ENCODE measurements at places on chromosomes 6 and 20.

DNA sequence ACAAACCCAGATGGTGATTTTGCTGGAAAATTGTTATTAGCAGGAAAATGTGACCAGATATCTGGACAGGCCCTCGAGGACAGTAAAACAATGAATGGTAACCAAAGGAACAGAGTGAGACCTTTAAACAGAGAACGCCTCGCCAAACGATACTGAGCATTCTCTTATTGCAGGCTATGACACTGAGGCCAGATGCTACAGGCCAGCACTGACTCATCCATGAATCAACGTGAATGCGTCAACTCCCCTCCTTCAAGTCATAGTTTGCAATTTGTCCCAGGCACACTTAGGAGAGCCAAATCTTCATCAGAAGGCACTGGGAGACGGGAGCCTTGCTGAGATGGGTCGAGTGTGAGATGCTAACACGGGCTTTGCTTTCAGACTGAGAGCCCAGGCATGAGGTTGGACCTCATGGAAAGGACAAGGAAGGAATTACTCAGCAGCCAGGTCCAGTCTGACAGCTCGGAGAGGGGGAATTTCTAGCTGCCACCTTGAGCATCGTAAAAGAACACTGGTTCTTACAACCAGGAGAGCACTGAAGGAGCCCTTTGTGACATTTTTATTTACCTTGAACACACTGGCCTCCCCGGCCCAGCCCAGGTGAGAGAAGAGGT, 60.7 kb downstream of the BMP7 start:
- peak; percentile 43 for DNase-seq

- no peak for DNase-seq
Measured at GRCh38 chr6:75863001-75863400, 114.0 kb downstream of the MYO6 start.

GRCh38 chr20:3123542-3123941, 36.1 kb downstream of the FASTKD5 start:
- DNase-seq, result no peak

DNA sequence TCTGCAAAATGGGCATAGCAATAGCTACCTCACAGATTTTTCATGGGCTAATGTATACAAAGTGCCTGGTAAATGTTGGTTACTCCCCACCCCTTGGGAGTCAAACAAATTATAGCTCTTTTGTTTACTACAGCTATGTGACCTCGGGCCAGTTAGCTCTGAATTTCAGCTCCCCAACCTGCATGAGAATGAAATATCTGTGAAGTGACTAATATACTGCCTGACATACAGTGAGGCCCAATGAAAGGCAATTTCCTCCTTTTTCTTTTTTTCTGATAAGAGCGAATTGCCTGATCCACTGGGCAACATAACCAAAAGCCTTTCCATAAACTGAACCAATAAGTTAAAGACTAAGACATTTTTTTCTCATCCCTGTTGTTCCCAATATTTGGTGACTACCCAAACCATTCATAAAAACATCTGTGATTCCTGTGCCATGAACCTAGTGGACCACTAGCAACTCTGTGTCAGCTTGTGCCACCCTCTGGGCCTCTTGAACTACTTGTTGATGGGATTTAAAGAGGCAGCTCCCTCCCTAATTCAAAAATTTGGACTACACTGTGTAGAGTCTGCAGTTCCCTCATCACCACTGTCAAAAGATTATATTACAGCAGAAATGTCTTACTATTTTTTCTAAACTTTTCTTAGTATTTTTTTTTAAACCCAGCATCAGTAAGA, 91.9 kb upstream of the TMEM30A start:
- peak; percentile 41 for DNase-seq

- no peak for DNase-seq
Measured at GRCh38 chr6:158835616-158836221, 16.6 kb upstream of the EZR start.

GRCh38 chr20:9276966-9277468, 208.1 kb downstream of the PLCB4 start:
- DNase-seq, result no peak

GRCh38 chr6:23410439-23410838, 715.6 kb upstream of the NRSN1 start:
- DNase-seq, result no peak

- DNase-seq, result no peak
Measured at GRCh38 chr20:54524849-54525248, 49.5 kb downstream of the DOK5 start.

DNA sequence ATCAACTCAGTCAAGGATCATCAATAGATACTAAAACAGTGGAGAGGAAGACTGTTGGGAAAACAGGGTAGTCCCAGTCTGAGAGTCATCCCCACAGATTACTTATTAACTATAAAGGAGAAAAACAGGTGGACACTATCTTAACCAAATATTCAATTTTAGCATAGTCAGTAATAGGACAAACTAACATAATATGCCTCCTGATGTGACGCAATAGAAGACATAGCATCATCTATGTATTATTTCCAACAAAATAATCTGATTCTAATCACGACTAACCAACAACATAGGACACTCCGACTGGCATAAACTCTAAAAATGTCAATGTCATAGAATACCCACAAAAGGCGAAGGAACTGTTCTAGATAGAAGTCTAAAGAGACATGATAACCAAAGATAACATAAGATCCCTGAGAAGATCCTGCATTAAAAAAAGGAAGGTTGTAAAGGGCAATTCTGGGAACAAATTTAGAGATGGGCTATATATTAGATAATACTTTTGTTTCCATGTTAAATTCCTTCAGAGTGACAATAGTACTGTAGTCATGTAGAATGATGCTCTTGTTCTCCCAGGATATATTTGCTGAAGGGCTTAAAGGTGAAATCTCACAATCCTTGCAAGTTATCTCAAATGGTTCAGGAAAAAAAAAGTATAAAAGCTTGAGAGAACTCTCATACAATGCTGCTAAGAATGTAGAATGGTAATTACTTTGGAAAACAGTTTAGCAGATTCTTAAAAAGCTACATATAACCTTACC, 28.9 kb downstream of the ILRUN start:
- no peak for DNase-seq

GRCh38 chr20:23082846-23083552, 3.1 kb downstream of the CD93 start:
- DNase-seq, result no peak

- peak; percentile 70 for DNase-seq
Measured at GRCh38 chr6:43851204-43851865, 81.3 kb downstream of the VEGFA start.

- no peak for DNase-seq
Measured at GRCh38 chr6:81694207-81694606, 58.3 kb downstream of the TENT5A start.

GRCh38 chr6:64012351-64013001, 376.9 kb downstream of the PHF3 start:
- DNase-seq, result peak; percentile 85

DNA sequence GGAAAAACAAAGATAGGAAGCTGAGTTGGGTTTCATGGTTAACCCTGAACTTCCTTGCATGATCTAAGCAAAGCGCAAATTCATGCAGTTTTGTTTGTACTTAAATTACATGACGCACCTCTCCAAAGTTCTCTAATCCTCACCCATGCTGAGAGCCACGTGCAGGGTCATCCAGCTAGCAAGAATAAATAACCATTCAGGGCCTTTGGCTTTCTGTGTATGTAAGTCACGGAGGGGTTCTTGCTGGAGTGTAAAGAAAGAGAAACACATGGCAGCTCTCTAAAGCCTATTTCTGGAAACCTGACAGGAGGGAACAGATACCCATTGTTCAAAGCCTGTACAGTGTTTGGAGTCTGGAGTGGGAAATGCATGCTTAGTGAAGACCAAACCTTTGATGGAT, 171.7 kb upstream of the CCN2 start:
- peak; percentile 88 for DNase-seq

DNA sequence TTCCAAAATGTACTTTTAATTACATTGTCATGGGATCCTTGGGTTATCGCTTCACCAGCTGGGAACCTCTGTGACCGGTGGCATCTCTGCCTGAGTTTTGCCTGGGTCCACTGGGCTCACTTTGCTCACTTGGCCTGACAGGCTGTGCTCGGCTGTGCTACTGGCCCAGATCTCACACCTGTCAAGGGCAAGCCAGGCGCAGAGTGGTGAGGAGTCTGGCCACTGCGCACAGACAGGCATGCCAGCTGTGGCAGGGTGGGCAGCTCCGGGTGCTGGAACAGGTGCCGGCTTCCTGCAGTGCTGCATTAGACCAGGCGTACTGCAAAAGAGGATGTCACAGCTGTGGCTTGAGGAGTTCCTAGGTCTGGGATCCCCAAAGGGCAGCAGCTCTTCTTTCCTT, 489.8 kb downstream of the TENT5A start:
- no peak for DNase-seq

- no peak for DNase-seq
Measured at GRCh38 chr20:59807909-59808728, 125.3 kb downstream of the SYCP2 start.

GRCh38 chr6:15017261-15017660, 228.6 kb upstream of the JARID2 start:
- no peak for DNase-seq

- DNase-seq, result no peak
Measured at GRCh38 chr20:47730744-47731143, 54.5 kb downstream of the SULF2 start.

- no peak for DNase-seq
Measured at GRCh38 chr6:6407071-6407741, 86.7 kb upstream of the F13A1 start.

GRCh38 chr6:88916615-88917208, 46.7 kb downstream of the RNGTT start:
- DNase-seq, result no peak

- DNase-seq, result no peak
Measured at GRCh38 chr20:22529150-22530019, 55.0 kb downstream of the FOXA2 start.

GRCh38 chr20:2606507-2607006, 45.9 kb upstream of the NOP56 start:
- DNase-seq, result no peak

- no peak for DNase-seq
Measured at GRCh38 chr20:52996658-52997057, 24.5 kb downstream of the TSHZ2 start.

GRCh38 chr6:140185991-140186390, 811.5 kb upstream of the CITED2 start:
- DNase-seq, result no peak

- peak; percentile 43 for DNase-seq
Measured at GRCh38 chr6:77019081-77019480, 444.2 kb downstream of the HTR1B start.

DNA sequence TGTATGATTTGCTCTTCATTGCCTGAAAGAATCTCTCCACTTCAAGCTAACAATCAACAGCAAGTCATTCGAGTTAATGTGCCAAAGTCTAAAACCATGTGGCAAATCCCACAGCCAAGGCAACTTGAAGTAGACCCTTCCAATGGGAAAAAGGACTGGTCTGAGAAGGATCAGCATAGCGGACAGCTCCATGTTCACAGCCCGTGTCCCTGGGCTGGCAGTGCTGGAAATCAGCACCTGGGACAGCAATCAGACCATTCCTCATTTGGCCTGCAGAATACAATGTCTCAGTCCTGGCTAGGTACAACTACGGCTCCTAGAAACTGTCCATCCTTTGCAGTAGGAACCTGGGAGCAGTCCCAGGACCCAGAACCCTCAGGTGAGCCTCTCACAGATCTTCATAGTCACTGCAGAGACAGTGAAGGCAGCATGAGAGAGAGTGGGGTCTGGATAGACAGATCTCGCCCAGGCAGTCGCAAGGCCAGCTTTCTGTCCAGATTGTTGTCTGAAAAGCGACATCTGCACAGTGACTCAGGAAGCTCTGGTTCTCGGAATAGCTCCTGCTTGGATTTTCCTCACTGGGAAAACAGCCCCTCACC, 1.1 kb downstream of the GJA10 start:
- peak; percentile 74 for DNase-seq

DNA sequence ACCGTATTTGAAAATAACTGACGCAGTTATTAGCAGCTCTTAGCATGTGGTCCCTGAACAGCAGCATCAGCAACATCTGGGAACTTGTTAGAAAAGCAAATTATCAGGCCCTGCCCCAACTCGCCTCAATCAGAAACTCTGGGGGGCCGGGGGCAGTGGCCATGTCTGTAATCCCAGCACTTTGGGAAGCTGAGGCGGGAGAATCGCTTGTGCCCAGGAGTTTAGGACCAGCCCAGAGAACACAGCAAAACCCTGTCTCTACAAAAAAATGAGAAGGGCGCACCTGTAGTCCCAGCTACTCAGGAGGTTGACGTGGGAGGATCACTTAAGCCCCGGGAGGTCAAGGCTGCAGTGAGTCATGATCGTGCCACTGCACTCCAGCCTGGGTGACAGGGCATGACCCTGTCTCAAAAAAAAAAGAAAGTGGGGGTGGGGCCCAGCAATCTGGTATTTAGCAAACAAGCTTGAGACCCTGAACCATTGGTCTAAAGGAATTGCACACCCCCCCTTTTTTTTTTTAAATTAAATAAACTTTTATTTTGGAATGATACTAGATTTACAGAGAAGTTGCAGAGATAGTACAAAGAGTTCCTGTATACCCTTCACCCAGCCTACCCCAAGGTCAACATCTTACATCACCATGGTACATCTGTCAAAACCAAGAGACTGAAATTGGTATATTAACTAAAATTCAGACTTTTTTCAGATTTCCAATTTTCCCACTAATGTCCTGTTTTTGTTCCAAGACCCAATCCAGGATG, 6.7 kb downstream of the SRXN1 start:
- DNase-seq, result no peak

- no peak for DNase-seq
Measured at GRCh38 chr6:13526357-13526726, 38.9 kb upstream of the GFOD1 start.

DNA sequence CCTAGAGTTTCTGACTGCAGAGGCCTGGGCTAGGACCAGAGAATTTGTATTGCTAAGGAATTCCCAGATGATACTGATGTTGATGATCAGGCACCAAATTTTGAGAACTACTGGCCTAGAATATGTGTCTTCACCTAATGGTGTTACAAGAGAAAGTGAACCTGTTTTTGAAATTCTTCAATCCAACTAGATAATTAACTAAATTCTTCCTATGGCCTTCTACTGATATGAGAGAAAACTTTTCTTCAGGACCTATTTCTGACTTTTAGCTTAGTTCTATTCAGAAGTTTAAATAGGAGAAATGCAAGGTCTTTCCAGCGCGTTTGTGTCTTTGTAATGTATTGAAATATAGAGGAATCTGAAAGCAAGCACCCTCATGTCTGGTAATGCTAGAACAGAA, 7.3 kb downstream of the NKAIN2 start:
- DNase-seq, result no peak

- DNase-seq, result no peak
Measured at GRCh38 chr20:32251470-32251869, 26.0 kb upstream of the KIF3B start.

DNA sequence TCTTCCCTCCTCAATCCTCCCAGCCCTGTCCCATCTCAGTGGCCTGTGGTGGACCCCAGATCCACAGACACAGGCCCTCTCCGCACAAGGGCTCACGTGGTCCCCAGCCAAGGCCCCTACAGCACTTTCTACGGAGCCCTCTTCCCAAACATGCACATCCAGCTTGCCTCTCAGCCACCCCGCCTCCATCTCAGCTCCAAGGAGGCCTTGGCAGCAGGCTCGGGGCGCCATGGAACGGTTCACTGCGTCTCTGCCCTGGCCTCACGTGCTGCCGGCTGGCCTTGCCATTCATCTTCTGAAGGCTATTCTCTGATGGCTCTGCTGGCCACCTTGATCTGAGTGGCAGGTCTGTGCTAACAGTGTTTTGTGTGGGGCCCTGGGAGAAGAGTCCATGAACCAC, 33.0 kb downstream of the GNAS-AS1 start:
- DNase-seq, result no peak

GRCh38 chr6:111361648-111362047, 121.4 kb downstream of the REV3L start:
- DNase-seq, result peak; percentile 67

GRCh38 chr6:46014511-46015118, 1.0 kb downstream of the CLIC5 start:
- peak; percentile 2 for DNase-seq

Measured in mesenchymal stem cell (in vitro differentiated cells and primary cell).